ENCODE measurements at places on chromosomes 16 and 17.

- DNase-seq: no peak
Observed at GRCh38 chr16:80250381-80250780, 290.4 kb upstream of the DYNLRB2 start.

GRCh38 chr17:68290268-68290954 is 516 bp downstream of the SLC16A6 start:
- no peak for DNase-seq

- no peak for DNase-seq
Observed at GRCh38 chr17:56445692-56446411, 147.6 kb upstream of the NOG start.

DNA sequence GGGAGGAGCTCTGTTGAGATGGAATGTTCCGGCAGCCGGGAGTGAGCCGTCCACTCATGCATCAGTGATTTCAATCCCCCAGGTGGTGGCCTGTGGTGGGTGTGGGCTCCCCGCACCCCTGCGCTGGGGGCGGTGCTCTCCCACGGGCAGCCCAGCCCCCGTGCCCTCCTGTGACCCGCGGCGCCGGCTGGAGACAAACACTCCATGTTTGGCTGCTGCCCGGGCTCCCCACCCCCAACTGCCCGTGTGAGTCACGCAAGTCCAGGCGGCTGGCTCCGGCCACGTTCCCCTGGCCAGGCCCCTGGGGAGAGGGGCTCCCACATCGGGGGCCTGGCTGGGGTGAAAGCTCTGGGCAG is 29.4 kb downstream of the CACNA1H start:
- no peak for DNase-seq

GRCh38 chr17:82086941-82087906 is 10.8 kb downstream of the FASN start:
- no peak for DNase-seq

DNA sequence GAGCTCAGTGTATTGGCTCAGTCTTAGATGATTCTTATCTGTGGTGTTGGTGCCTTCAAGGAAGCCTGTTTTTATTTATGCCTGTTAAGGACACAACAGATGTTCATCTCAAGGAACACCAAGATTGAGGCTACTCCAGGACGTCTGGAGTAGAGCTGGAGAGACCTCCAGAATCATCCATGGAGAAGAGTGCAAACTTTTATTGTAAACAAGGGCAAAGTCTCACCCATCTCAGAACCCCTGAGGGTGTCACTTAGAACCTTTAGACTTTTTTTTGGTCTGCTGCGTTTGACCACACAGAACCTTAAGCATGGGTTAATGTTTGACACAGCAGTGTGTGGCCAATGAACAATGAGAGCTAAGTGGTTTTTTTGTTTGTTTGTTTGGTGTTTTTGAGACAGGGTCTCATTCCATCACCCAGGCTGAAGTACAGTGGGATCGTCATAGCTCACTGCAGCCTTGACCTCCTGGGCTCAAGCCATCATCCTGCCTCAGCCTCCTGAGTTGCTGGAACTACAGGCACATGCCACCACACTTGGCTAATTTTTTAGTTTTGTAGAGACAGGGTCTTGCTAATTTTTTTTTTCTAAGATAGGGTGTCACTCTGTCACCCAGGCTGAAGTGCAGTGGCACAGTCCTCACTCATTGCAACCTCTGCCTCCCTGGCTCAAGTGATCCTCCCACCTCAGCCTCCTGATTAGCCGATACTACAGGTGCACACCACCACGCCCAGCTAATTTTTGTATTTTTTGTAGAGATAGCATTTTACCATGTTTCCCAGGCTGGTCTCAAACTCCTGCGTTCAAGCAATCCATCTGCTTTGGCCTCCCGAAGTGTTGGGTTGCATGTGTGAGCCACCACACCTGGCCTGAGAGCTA is 16.3 kb downstream of the SLC47A1 start:
- DNase-seq: no peak

GRCh38 chr17:67525239-67526135 is 148.4 kb downstream of the PITPNC1 start:
- DNase-seq: no peak

DNA sequence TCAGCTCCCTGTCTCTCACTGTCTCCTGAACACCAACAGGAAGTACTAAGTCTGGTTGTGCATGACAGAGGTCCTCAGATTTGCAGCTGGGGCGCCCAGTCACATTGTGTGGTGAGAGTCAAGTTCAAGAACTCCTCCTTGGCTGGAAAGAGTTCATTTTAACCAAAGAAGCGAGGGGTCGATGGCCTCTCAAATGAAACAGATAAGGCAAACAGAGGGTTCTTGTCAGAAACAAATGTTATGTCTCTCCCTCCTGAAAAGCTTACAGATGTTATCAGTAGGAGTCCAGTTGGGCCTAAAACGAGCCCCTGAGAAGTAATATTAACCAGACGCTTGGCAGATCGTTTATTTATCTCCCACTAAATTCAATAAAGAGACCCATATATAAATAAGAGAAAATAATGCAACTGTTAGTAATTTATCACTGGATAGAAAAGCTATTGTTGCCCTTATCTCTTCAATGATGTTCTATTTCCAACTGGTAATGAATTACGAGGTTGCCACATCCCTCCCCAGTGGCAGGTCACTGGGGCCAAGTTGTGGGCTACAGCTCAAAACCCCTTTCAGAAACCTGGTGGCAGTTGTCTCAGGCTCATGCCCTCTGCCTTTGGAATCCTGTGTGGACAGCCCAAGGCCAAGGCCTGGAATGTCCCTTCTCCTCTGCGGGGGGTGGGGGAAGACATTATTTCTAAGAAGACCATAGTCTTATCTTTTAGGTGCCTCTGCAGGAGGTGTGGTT is 307.5 kb upstream of the DYNLRB2 start:
- no peak for DNase-seq

- no peak for DNase-seq
Observed at GRCh38 chr17:13306310-13306962, 288.6 kb upstream of the ELAC2 start.

DNA sequence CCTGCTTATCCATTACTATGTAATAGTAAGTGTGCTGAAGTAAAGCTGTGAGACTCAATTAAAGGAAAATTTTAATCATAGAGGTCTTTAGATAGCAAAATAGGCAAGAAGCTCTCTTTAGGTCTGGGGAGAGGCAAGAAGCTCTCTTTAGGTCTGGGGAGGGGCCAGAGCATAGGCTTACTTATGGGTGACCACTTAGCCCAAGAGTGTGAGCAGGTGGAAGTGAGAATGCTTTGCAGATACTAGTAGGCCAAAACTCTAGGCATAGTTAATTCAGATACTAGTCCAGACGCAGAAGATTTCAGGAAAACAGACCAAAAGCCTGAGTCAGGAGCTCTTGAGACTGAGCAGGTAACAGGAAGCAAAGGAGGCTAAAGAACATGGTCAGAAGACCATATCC is 49.6 kb downstream of the GLG1 start:
- DNase-seq: no peak

- peak; percentile 28 for DNase-seq
Observed at GRCh38 chr17:82030470-82031302, 792 bp upstream of the RAC3 start.

GRCh38 chr17:47252766-47253512 is 688 bp upstream of the ITGB3 start:
- no peak for DNase-seq

DNA sequence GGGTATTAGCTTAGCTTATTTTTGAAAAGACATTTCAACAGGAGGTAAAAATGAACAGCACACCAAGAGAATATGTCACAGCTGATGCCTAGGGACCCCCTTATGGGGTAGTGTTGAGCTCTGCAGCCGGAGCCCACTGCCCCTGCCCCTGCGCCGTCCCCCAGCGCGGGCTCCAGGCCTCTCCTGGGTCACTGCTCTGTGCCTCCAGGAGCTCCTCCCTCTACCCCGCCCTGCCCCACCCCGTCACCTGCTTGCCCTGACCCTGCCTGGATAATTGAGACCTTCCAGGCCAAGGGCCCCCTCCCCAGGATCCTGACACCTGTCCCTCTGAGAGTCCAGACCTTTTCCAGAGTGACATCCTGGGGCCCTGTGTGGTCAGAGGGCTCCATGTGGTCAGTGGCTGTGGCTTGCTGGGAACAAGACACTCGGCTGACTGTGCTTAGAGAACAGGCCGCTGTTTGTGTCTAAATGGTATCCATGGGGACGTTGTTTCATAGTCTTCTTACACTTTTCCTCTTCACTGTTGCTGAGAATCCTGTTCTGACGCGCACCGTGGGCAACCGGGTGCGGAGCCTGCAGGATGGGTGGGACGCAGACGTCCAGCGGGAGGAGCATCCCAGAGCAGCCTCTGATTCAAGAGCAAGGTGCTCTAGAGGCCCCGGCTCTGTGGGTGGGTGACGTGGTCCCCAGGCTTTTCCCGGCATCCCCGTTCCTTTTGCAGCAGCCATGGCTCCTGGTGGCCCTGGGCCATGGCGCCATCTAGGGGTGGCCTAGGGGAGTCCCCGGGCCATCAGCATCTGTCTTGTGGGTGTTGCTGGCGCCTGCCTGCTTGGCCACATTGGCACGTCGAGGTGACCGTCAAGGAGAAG is 20.0 kb upstream of the WFIKKN1 start:
- DNase-seq: no peak

GRCh38 chr16:61926766-61927165 is 109.5 kb downstream of the CDH8 start:
- no peak for DNase-seq

DNA sequence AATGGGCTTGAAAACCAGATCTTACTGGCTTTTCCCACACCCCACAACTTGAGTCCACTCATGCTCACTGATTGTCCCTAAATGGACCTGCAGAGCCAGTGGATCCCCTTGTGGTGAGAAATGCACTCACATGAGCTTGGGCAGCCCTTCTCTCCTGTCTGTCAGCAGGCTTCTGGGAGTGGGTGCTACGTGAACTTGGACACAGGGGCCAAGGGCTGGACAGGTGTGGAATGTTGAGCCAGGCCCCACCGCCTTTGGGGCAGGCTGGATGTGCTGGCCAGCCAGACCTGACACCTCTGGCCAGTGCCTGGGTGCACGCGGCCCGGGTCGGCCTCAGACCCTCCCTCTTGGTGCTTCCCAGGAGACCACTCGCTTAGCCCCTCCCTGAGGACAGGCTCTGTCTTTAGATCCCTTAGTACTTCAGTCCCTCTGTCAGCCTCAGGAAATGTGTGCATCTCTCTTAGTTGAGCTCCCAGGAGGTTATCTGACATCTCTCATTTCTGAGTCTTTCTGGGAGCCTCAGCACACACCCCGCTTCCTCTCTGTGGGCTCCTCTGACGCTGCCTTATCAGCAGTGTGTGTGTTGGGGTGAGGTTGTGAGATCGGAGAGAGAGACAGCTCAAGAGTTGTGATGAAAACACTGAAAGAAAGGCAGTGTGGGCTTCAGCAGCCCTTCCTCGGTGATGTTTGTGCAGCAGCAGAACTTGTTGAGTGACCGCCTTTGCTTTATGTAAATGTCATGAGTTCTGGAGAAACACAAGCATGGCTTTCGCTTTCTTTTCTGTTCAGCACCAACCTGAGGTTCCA is 117.0 kb downstream of the RAB11FIP4 start:
- DNase-seq: no peak
